NCI-H1092 (cell line): ENCODE measurements at places on chromosomes 7 and 10.
A peak's percentile ranks its signal among the peaks of the same experiment; 100 is the strongest.

GRCh38 chr7:42940985-42941847, 9.0 kb downstream of the MRPL32 start:
- peak; percentile 26 for DNase-seq

DNA sequence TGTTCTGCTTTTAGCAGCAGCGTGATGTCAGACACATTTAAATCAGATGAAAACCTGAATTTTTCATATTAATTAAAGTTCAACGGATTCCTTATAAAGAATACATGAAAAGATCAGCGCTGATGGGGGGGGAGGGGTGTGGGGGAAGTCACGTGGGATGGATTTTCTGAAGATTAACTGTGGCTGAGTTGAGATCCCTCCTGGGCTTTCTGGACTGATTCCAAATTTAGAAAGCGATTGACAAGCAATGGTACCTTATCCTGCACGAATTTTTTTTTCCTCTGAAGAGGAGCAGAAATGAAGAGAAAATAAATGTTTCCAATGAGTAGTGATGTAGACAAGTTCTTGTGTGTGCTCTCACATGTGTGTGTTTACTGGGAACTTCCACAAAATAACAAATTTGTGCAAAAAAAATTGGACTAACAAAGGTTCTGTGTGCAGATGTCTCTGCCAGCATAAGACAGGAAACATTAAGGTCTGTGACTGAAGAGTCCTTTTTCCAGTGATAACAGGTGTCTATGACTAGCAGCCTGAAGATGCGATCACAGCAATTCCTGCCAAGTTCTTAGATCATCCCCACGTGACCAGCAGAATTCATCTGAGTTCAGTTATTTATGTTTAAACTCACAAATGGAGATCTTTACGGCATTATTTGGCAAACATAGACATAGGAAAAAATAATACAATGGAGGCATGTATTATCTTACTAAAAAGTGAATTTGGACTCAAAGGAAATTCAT, 585.2 kb upstream of the CELF2 start:
- no peak for DNase-seq

GRCh38 chr10:8060010-8060703, 5.7 kb downstream of the GATA3 start:
- DNase-seq = no peak

- no peak for DNase-seq
Observed at GRCh38 chr10:62852961-62853702, 37.0 kb upstream of the EGR2 start.

DNA sequence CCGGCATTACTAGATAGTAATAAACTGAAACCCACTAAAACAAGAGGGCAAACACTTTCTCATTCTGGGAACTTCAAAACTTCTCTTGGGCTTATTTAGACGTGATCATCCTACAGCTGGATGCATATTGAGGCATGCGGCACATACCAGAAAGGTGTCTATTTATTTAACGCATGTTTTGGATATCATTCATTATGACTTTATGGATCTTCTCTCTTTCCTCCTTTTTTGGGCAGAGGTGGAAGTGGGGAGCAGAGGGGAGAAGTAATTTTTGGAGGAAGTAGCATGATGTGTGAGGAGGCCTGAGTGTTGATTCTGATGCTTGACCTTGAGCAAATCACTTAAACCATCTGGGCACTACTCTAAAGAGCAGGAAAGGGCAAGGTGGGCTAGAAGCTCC, 270.6 kb downstream of the TRIL start:
- DNase-seq = no peak

- DNase-seq = no peak
Observed at GRCh38 chr10:482051-482501, 207.4 kb downstream of the DIP2C start.

GRCh38 chr7:43491984-43492383, 90.9 kb upstream of the STK17A start:
- DNase-seq = no peak

DNA sequence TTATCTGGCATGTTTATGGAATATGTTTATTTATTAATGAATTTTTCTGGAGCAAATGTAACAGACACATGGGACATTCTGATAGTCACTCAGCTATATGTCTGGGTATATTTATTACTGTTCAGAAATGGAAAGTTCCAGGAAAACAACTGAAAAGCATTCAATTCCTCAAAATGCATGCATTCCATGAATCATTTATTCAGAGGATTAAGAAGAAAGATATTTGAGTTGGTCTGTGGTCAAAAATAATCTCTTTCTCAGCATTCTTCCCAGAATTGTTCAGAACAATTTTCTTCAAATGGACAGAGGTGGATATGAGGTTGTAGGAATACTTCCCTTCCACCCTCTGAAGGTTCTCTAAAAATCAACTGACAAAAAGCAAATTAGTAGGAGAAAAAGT, 97.6 kb upstream of the ITGB1 start:
- no peak for DNase-seq

GRCh38 chr7:43572516-43573049, 10.3 kb upstream of the STK17A start:
- no peak for DNase-seq

- no peak for DNase-seq
Observed at GRCh38 chr7:1330801-1331425, 98.2 kb downstream of the UNCX start.

GRCh38 chr7:74003621-74004020, 24.4 kb upstream of the ELN start:
- no peak for DNase-seq

GRCh38 chr10:25483999-25484398, 309.2 kb downstream of the GPR158 start:
- no peak for DNase-seq

- no peak for DNase-seq
Observed at GRCh38 chr7:3910054-3910453, 609.0 kb downstream of the SDK1 start.

DNA sequence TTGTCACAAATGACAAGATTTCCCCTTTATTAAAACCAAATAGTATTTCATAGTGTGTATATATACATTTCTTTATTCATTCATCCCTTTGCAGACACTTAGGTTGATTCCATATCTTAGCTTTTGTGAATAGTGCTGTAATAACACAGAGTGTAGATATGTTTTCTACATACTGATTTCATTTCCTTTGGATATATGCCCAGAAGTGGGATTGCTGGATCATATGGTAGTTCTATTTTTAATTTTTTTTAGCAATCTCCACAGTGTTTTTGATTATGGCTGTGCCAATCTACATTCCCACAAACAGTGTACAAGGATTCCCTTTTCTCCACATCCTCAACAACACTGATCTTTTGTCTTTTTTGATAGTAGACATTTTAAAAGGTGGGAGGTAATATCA, 46.4 kb downstream of the CSTF2T start:
- no peak for DNase-seq

DNA sequence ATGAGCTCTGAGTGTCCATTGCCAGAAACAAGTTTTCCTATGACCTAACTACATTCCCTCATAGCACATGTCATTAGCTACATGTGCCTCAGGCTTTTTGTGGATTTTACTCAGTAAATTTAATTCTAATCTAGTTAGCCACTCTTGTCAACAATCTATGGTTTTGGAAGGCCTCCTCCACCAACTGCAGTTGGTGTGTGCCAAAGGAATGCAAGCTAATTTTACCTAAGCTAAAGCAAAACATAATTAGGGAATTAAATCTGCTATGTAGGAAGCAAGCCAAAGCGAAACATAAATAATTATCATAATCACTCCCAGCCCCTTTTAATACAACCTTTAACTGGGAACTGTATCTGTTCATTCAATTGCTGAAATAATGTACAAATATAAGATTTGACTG, 3.5 kb upstream of the CTTNBP2 start:
- DNase-seq = no peak

- no peak for DNase-seq
Observed at GRCh38 chr7:6730343-6730633, 23.5 kb upstream of the ZNF12 start.

DNA sequence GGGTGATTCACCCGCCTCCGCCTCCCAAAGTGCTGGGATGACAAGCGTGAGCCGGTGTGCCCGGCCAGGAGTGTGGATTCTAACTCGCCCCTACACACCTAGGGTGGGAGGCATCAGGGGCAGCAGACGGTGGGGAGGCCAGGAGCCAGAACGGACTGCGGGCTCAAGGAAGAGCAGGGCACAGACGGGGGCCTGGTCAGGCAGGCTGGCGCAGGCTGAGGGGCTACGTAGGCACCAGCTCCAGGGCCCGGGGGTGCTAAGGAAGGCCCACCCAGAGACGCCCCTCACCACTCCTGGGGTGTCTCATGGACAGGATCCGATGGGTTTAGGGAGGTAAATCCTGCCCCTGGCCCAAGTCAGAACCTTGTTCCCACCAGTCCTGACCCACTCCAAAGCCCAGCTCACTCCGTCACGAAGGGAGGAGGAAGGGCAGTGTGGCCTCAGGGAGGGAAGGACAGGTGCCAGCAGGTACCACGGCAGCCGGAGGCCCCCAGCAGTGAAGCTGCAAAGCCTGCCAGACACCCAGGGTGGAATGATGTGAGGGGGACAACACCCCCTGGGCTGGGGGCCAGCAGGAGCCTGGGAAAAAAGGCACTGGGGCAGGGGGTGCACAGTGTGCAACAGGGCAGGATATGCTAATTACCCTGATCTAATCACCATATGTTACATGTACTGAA, 251.4 kb downstream of the MAD1L1 start:
- DNase-seq = no peak

DNA sequence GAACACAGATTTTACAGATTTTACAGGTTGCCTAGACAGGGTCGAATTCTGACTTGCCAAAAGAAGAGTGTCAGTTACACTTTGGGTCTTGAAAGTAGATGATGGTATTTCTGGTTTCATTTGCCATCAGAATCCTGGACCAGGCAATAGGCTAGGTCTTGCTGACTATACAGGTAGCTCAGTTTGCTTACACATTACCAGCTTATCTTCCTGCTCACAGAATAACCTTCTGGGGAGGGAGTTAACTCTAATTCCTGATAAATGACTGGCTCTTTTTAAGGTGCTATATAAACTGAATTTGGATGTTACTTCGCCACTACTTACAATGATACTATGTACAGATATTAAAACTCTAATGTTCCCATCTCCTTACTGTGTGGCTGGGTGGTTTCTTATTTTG, 39.8 kb downstream of the GBF1 start:
- DNase-seq = no peak

DNA sequence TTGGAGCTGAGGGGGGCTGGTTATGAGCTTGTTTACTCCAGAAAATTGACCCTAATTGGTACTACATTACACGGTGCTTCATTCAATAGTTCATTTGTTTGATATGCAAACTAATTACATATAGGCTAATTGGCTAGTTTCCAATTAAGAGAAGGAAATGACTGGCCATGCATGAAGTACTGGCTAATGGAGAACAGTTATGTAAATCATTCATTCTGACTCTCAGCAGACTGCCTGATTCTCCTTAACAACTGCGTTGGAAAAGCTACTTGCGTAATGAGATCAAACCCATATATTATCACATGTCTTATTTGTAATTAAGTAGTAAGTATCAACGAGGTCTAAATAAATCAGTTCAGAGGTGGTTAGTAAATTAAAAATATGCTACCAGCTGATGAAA, 81.8 kb upstream of the CTTNBP2 start:
- DNase-seq = no peak

DNA sequence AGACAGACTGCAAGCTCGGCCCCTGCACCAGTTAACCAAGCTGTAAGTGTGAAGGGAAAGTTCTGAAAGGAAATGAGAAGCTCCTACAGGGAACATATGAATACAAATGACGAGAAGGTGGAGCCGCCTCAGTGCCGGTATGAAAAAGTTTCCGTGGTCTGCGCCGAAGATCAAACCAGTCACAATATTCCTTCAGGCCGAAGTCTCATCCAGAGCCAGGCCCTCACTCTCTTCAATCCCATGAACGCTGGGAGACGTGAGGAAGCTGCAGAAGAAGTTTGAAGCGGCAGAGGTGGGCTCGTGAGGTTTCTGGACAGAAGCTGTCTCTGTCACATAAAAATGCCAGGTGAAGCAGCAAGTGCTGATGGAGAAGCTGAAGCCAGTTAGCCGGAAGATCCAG, 71.9 kb downstream of the CFAP46 start:
- DNase-seq = no peak

DNA sequence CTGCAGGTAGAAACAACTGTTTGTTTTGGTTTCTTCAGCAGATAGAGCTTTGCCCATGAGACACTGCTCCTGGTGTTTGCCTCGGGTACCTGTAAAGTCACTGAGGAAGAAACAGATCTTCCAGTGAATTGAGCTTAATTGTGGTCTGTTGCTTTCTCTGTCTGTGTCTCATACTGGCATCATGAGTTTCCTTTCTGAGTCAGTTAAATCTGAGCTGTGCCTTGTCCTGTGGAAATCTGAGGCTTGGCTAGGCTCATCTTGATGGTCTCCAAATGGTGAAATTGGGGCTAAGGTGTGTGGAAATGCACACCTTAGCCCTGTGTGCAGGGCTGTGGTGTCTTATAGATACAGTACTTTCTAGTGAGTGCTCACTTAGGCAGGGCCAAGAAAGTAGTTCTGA, 67.4 kb downstream of the GBF1 start:
- DNase-seq = no peak
